Psoas muscle (tissue), 8 donors: ENCODE measurements at places on chromosomes 2 and 18. TPM values are rescaled to one million over a fixed set of nuclear protein-coding genes. Genes with fewer than 3 reads are reported as not detected.

- DNase-seq = no peak
Observed at GRCh38 chr2:7976206-7976605, 705.6 kb upstream of the ID2 start.

DNA sequence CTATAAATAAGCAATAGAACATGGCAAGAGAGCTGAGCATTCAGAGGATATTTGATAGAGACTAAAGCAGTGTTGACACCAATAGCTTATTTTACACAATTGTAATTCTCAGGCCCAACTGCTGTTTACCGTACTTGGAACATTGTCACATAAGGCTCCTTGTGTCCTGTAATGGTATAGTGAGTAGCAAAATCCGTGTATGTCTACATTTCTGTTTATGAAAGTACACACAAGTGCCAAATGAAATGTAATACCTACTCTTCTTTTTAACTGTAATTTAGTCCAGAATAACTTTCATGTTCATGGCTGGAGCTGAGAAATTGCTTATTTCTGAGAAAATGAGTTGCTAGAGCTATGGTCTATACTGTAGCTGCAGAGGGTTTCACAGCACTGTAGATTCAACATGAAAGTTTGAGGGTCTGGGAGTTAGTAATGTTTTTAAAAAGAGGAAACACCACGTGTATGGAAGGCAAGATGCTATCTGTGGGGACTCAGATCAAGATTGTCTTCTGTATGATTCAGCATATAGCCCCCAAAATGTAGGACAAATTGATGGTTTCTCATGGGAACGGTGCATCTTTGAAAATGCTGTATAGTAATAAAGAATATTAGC is 110.2 kb upstream of the NOSTRIN start:
- DNase-seq = no peak

DNA sequence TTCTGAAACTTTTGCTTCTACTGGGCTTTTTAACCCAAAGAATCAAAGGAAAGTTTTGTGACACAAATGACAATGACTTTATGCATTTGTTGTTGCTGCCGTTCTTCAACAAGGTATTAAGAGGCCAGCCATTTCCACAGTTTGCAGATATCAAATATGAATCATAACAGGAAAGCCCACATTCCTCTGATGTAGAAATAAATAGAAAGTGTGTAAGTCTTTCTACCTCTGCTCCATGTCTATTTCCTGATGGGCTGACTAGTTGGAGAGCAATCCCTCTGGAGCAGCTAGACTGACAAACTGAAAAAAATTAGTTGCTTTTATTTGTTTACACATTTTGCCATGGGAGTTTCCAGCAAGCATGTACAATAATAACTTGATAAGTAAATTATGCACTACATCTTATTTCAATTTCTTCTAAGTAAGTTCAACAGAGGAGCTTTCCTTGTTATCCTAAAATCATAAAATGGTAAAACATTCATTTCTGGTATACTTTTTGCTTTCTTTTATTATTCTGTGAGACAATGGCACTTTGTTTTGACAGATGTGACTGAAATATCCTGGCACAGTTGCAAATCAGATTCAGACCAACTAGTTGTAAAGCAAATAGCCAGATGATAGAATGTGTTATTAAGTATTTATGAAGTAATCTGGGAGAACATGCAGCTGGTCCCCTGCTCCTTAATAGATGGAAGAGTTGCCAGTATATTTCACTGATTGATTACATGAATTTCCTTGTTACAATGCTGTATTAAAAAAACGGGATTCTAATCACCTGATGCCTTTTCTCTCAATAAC is 266.7 kb downstream of the METTL4 start:
- no peak for DNase-seq

DNA sequence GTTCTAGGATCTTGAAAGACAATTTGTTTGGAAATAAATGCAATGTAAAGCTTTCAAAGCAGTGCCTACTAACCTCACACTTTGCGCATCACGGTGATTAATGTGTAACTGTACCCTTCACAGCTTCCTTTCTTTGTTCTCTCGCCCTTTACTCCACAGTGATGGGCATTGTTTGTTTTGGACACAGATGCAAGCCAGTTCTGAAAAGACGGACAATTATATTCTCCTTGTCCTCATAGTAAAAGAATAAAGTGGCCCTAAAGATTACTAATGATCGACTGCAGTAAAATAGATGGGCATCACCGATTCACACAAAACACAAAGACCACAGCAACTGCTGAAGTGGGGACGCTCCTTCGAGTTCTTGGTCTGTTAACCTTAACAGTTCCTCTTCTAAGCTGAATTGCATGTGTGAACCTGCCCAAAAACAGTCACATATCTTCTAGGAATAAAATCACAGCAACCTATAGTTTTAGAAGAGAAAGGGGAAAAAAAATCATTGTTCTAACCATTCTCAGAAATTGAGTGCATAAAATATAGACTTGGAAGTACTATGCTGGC is 7.7 kb downstream of the L3MBTL4 start:
- no peak for DNase-seq

- DNase-seq = no peak
Observed at GRCh38 chr2:236916651-236917050, 169.0 kb upstream of the COPS8 start.

- DNase-seq = no peak
Observed at GRCh38 chr2:46328291-46328690, 31.1 kb downstream of the EPAS1 start.

DNA sequence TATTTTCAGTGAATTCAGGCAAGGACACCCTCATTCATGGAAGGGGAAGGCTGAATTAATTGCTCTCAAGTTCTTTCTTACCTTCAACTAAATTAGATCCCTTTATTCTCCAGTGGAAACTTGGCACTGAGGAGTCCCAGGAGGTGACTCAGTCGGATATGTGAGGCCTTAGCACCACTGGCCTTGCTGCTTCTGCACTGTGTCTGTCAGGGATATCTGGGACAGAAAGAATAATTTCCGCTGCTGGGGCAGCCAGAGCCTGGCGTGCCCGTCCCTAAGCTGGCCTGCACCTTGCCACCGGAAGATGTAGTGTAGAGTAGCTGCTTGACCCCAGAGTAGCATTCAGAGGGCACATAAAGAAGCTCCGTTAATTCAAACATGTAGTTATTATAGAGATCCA is 53.4 kb downstream of the LIMS1 start:
- DNase-seq = peak; percentile 44

- DNase-seq = no peak
Observed at GRCh38 chr2:71882236-71882946, 265.3 kb downstream of the CYP26B1 start.

DNA sequence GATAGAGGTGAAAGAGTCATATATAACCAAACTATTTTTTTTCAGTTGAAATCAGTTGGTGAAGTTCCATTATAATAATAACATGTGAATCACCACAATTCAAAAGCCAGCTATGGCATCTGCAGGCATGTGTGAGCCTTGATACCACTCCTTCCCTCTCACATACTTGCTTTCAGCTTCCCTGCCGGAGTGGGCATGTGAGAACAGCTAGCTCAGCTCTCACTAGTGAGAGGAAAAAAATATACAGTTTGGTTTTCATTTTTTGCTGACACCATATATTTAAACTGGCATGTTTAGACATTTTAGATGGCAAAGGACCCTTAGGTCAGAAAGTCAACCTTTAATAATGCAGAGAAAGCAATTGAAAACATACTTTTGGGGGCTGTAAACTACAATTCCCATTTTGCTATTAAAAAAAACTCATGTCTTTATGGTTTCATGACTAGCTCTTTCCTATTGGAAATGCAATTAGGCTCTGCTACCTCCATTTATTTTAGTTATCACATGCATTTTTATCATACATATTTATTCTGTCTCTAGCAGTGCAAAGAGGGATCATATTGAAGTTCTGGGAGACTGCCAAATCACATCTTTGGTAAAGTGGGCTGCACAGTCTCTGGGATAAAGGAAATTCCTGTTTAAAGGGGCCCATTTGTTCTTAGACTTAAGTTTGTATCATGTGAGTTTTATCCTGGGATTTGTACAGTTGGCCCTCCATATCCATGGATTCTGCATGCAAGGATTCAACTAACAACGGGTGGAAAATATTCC is 33.2 kb upstream of the SLC40A1 start:
- no peak for DNase-seq

DNA sequence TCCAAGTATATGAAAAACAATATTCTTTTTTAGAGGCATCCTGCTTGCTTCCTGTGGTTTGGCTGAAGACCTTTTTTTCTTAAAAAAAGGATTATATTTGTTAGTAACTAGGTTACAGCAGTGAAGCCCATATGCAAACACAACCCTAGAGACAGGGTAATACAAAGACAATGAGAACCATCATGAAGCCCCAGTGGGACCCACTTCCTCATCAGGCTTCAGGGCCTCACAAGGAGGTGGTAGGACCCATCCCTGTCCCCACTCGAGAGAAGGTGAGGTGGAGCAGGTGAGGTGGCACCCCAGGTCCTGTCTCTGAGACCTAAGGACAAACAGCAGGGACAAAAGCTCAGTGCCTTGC is 80.3 kb downstream of the EDAR start:
- no peak for DNase-seq

DNA sequence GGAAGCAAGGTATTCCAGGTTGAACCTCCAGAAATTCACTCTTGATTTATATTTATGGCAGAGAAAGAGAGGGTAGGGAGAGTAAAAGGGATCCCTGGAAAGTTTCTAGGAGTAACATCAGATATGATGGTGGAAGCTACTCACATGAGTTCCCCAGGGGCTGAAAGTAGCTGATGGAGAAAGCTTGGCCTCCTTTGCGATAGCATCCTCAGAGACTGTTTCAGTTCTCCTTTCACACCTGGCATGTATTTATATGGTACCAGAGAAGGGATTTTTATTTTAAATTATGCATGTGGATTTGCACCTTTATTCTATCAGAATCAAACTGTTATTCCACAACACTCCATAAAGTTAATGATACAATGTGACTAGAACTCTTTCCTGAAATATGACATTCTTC is 126.3 kb upstream of the OSR1 start:
- no peak for DNase-seq

GRCh38 chr2:36178384-36178783 is 177.2 kb upstream of the CRIM1 start:
- DNase-seq = no peak

- no peak for DNase-seq
Observed at GRCh38 chr2:135096665-135097446, 44.8 kb downstream of the RAB3GAP1 start.

DNA sequence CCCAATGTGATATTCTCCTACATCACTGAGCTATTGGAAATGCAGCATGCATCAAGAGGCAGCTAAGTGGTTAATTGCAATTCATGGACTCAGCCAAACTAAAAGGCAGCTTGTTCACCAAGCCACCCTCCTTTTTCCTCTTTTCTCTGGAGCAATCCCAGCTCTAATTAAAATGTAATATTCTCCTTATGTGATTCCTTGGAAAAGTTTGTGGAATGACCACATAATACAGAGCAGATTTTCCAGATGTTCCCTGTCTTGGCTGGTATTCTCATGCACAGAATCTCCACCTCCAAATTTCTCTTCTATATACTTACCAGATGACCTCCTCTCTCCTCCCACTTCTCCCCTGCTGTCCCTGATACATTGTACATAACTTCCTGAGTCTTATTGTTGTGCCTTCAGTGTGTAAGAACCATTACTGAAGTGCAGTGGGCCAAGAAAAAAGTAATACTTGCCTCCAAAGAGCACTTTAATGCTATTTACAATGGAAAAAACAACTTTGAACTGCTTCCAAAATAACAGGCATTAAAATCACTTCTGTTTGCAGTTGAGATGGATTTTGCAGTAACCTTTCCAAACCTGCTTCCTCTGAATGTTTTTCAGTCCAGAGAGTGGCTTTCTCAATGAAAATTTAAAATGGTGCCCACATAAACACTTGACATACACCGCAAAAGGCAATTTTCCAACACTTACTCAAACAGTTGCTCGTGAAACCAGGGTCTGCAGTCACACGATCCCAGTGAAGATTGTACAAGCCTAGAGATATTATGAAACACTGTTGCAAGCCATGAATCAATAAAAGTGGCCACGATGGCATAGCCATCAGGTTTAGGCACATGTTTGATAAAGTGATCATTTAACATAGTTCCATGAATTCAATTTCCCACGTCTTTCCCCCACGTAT is 258.0 kb downstream of the MTX2 start:
- DNase-seq = no peak

GRCh38 chr18:22191346-22191695 is 21.9 kb downstream of the GATA6 start:
- no peak for DNase-seq

DNA sequence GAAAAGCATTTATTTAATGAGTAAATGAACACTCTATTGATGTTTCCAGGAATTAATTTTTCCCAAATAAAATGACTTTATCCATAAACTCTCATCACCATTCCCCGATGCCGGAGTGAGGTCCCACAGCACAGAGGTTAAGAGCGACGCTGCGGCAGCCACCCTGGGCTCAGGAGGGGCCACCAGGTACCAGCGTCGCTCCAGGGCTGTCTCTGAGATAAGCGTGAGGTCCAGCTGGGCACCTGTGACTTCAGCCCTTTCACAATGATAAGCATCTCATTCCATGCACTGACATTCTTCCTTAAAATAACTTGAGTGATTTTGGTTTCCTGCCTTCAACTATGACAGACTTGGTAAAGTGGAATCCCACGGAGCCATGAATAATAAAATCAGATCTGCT is 182.1 kb downstream of the TWIST2 start:
- DNase-seq = no peak

DNA sequence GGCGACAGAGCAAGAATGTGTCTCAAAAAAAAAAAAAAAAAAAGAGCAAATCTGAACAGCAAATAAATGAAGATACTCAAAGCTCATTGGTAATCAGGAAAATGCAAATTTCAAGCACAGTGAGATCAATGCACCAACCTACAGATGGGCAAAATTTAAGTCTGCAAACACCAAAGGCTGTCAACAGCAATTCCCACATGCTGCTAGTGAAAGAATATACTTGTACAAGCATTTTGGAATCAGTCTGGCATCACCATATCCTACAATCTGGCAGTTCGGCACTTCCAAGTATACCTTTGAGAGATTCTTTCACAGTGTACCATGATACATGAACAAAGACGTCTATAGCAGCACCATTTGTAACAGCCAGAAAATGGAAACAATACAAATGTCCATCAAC is 4.1 kb downstream of the HDHD2 start:
- no peak for DNase-seq

DNA sequence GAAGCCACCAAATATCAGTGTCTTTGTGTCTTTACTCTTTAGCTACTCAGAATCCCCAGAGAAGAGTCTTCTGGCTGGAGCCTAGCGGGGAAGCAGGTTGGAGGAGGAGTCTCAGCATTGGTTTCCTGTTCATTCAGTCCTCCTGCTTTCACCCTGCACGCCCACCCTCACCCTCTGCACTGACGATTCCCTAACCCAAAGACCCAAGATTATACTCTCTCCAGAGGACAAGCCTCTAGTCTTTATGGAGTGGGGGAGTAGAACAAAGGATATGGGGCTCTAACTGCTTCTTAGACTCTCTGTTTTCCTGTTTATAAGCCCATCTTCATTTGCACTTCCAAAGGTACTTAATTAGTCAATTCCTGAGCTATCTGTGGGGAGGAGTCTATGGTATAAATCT is 338.8 kb downstream of the AGPS start:
- DNase-seq = no peak

SCYGR4 gene
- total RNA-seq = not detected

MAL gene
- total RNA-seq = 0.53 TPM

LRATD1 gene
- 0.42 TPM for total RNA-seq

DSC2 gene
- total RNA-seq = 1.3 TPM

MC4R gene
- not detected for total RNA-seq

FOSL2 gene
- 278 TPM for total RNA-seq

R3HDM1 gene
- total RNA-seq = 24.0 TPM

SELENOI gene
- 22.5 TPM for total RNA-seq

ZNF396 gene
- total RNA-seq = 0.30 TPM

NXPH2 gene
- not detected for total RNA-seq

ANO7 gene
- total RNA-seq = 0.36 TPM
